ENCODE measurements at places on chromosomes 16 and 17. TPM values are rescaled to one million over a fixed set of nuclear protein-coding genes. Genes with fewer than 3 reads are reported as not detected.

DNA sequence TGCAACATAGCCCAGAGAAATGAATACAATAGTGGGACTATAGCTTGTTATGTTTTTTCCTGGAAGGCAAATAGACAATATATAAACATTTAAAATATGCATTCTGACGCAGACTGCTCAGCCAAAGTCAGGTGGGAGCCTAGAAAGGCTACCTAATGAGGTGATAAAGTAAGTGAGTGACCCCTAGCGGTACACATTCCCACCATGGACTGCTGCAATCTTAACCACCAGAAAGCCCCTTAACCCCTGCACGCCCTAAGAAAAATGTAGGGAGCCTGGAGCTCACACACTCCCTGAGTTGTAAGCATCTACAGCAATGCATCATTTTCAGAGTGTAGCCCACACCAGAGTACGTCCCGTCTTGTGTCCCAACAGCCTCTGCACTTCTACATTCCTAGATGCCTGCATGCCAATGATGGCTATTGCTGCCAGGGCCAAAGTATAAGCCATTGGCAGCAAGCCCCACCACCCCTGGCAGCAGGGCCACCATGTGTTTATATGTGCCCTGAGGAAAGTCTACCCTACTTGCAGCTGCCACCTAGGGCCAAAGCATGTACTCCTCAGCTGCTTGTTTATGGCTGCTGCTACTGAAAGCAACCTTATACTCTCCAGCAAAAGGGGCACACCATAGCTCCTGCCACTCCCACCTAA lies 127.6 kb downstream of the KIF2B start:
- H3K36me3 ChIP-seq: no peaks in the 10 kb centered on the region
- H3K27ac ChIP-seq: no peak overlapping the region
- H3K4me3 ChIP-seq: no peak overlapping the region
- H3K27me3 ChIP-seq: no peaks in the 10 kb centered on the region
- H3K4me1 ChIP-seq: no peaks in the 10 kb centered on the region

DNA sequence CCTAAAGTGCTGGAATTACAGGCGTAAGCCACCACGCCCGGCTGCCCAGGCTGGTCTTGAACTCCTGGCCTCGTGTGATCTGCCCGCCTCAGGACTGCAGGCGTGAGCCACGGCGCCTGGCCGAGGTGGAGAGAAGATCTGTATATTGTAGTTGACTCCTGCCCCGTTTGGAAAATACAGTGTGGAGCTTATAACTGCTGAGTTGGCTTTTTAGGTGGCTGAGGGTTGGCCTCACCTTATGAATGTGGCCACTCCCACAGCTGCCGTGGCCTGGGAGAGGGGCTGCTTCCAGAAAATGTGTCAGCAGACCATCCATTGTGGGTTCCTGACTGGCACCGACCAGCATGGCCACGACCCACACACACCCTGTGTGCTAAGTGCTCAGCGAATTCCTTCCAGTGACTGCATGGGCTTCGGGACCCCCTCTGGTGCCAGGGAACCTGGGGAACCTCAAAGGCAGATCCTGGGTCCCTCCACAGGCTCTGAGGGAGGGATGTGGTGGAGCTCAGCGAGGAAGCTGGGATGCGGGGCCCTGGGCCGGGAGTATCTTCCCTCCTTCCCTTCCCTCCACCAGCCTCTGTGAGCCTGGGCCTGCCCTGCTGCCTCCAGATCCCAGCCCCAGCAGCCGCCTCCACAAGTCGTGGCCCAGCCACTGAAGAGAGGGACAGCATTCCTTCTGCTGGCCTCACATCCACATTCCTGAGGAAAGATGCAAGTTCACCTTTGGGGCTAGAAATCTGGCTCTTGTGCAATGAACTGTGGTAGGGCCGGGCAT lies 10.9 kb upstream of the RAB11FIP3 start:
- DNase-seq: no peak
- H3K4me3 ChIP-seq: no peak overlapping the region
- no peak overlapping the region for H3K27ac ChIP-seq
- H3K36me3 ChIP-seq: no peaks in the 10 kb centered on the region
- H3K4me1 ChIP-seq: no peaks in the 10 kb centered on the region

DNA sequence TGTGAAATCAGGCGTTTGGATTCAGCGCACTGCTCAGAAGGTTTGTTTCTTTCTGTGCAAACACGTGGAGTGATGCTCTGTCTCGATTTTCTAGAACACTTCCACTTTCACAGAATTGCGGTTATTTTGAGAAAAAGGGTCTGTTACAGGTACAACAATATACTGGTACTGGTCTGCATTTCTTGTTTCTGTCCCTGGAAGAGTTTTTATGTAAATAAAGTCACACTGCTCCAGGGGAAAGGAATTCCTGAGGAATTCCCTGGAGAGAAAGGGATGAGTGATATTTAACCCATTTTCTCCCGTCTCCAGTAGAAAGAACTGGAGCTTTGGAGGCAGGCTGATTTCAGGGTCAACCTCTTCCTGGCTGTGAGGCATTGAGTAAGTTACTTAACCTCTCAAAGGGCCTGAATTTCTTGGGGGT lies 16.2 kb upstream of the RMI2 start:
- H3K4me3 ChIP-seq: no peak overlapping the region
- H3K36me3 ChIP-seq: no peaks in the 10 kb centered on the region
- H3K27me3 ChIP-seq: no peaks in the 10 kb centered on the region
- H3K4me1 ChIP-seq: no peaks in the 10 kb centered on the region

GRCh38 chr17:77177002-77177741 lies 36.4 kb downstream of the SEC14L1 start:
- H3K4me3 ChIP-seq: no peak overlapping the region
- no peaks in the 10 kb centered on the region for H3K36me3 ChIP-seq
- H3K4me1 ChIP-seq: peaks cover 68% of the 10 kb centered on the region
- H3K27ac ChIP-seq: no peak overlapping the region
- H3K27me3 ChIP-seq: no peaks in the 10 kb centered on the region
- no peak for DNase-seq

DNA sequence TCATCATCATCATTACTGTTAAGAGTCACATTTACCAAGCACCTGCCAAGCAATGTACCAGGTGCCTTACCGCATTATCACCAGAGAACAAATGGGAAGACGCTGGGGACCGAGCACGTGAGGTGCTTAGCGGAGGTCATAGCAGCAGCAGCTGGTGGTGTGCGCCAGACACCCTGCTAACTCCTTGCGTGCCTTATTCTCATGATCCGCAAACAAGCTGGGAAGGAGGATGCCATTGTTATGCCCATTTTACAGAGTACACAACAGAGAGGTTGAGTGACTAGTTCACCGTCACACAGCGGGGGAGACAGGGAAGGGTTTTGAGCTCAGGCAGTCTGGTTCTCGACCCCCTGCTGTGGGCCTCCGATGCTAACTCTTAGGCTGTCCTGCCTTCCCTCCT lies 7.3 kb downstream of the ATP2A3 start:
- no peaks in the 10 kb centered on the region for H3K27me3 ChIP-seq
- DNase-seq: no peak
- H3K27ac ChIP-seq: no peak overlapping the region
- no peaks in the 10 kb centered on the region for H3K36me3 ChIP-seq

CTRB1 gene
- total RNA-seq: 2.6 TPM

ULK2 gene
- 15.4 TPM for total RNA-seq

Data from heart right ventricle (tissue), 16 donors.